ENCODE measurements at places on chromosomes 6 and 20.

DNA sequence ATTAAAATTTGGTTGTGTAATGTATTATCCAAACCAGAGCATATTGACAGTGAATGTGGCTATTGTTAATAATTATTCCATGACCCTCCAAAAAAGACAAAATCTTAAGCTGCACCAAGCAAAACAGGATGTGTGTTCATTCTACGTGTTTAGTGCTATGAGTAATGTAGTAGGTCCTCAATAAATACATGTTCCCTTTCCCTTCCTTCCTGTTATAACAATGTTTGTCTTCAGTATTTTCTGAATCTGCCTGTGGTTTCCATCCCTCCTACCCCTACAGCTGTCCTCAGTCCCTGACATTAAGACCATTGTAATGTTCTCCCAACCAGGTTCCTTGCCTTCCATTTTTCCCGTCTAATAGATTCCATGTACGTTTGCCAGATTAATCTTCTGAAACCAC, 163.8 kb downstream of the AIG1 start:
- DNase-seq: no peak
- no peaks in the 10 kb centered on the region for H3K36me3 ChIP-seq
- no peaks in the 10 kb centered on the region for H3K27me3 ChIP-seq
- H3K4me3 ChIP-seq: no peak overlapping the region
- no peaks in the 10 kb centered on the region for H3K4me1 ChIP-seq

DNA sequence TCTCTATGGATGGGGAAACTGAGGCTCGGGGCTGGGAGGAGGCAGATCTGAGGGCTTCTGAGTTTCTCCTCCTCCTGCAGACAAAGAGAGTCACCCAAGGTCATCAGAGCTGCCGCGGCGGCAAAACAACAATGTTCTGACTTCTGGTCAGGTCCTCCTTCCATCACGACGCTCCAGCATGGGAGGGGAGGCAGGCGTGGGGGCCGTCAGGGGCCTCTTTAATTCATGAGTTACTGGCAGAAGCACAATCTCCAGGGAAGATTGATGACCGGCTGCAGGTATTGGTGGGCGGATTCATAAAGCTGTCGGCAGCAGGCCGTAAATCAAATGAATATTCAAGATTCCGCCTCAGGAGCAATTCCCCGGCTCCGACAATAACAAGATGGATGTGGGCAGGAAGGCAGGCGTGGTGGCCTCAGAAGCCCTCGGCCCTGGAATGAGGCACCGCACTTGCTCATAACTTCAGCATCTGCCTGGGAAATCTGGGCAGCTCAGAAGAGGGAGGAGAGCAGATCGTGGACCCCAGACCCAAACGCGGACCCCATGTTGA, 19.1 kb downstream of the PCK1 start:
- peaks cover 7% of the 10 kb centered on the region for H3K27me3 ChIP-seq
- H3K27ac ChIP-seq: no peak overlapping the region
- DNase-seq: no peak
- no peaks in the 10 kb centered on the region for H3K4me1 ChIP-seq

- H3K4me3 ChIP-seq: no peak overlapping the region
- no peak for DNase-seq
- no peaks in the 10 kb centered on the region for H3K4me1 ChIP-seq
- no peak overlapping the region for H3K27ac ChIP-seq
- no peaks in the 10 kb centered on the region for H3K36me3 ChIP-seq
These were observed 15.7 kb downstream of the ADTRP start for GRCh38 chr6:11762794-11763459.

- DNase-seq: no peak
- no peak overlapping the region for H3K27ac ChIP-seq
- H3K4me3 ChIP-seq: peak overlapping the region; percentile 30
- peaks cover 8% of the 10 kb centered on the region for H3K4me1 ChIP-seq
- H3K27me3 ChIP-seq: peaks cover 10% of the 10 kb centered on the region
These were observed 123.2 kb downstream of the GPX5 start for GRCh38 chr6:28648878-28649375.

DNA sequence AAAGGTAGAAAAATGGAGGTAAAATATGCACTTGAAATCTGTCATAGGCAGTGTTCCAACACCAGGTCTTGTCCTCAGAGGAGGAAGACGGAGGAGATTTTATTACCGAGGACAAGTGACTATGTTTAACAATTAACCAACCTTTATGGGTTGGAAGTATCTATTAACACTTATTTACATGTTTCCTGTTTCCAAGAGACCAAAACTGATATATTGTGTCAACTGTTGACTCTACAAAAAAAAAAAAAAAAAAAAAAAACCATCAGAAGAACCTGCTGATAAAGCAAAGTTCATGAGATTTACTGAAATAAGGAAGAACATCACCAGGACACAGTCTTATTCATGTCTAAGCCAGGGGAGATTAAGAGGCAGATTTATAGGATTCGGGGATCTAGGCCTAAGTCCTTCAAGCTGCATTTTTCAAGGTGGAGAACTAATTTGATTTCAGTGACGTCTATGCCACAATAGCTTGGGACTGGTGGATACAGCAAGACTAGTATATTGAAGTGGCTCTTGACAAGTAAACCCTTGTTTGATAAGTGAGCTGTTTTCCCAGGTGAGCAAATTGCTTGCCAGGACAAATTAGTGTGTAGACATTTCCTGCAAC, 126.6 kb upstream of the NAA20 start:
- H3K27me3 ChIP-seq: no peaks in the 10 kb centered on the region
- no peak for DNase-seq
- H3K4me3 ChIP-seq: no peak overlapping the region
- no peaks in the 10 kb centered on the region for H3K36me3 ChIP-seq

- no peak for DNase-seq
- no peaks in the 10 kb centered on the region for H3K36me3 ChIP-seq
- no peak overlapping the region for H3K4me3 ChIP-seq
- H3K27me3 ChIP-seq: no peaks in the 10 kb centered on the region
- H3K4me1 ChIP-seq: no peaks in the 10 kb centered on the region
These were observed 123.9 kb downstream of the CD83 start for GRCh38 chr6:14241255-14242070.

DNA sequence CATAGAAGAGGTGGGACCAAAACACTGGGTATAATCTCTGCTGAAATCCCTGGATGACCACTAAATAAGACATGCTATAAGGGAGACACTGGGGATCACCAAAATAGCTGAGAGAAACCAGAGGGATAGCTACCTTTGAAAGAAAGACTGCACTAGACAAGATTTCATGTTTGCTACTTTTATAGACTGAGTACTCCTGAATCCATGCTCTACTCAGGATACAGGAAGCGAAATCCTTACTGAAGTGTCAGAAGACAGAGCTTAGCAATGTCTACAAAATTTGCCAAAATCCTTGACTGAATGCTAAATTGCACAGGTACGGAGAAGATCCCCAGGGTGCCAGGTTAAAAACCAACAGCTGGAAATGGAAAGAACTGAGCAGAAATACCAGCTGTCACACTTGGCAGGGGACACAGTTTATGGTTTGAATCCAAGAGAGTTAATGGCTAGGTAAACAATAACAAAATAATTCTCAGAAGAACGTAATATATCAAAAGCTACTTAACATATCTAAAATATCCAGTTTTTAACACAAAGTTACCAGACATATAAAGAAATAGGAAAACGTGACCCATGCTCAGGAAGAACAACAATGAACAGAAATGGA, 125.4 kb downstream of the MAN1A1 start:
- DNase-seq: no peak
- H3K27me3 ChIP-seq: no peaks in the 10 kb centered on the region
- no peaks in the 10 kb centered on the region for H3K4me1 ChIP-seq
- H3K27ac ChIP-seq: no peak overlapping the region
- H3K4me3 ChIP-seq: no peak overlapping the region

- no peak for DNase-seq
- H3K4me3 ChIP-seq: no peak overlapping the region
- H3K27me3 ChIP-seq: no peaks in the 10 kb centered on the region
- no peak overlapping the region for H3K27ac ChIP-seq
These were observed 19.6 kb downstream of the POFUT1 start for GRCh38 chr20:32227306-32227705.

- no peaks in the 10 kb centered on the region for H3K36me3 ChIP-seq
- no peaks in the 10 kb centered on the region for H3K4me1 ChIP-seq
- no peak for DNase-seq
These were observed 59.1 kb upstream of the KCNK16 start for GRCh38 chr6:39381550-39382140.

GRCh38 chr6:34055223-34055933, 90.5 kb downstream of the GRM4 start:
- no peaks in the 10 kb centered on the region for H3K4me1 ChIP-seq
- H3K4me3 ChIP-seq: no peak overlapping the region
- H3K27me3 ChIP-seq: no peaks in the 10 kb centered on the region
- peak; percentile 29 for DNase-seq

All from CD8-positive, alpha-beta memory T cell (primary cell).